ENCODE measurements at places on chromosomes 1 and 21.

DNA sequence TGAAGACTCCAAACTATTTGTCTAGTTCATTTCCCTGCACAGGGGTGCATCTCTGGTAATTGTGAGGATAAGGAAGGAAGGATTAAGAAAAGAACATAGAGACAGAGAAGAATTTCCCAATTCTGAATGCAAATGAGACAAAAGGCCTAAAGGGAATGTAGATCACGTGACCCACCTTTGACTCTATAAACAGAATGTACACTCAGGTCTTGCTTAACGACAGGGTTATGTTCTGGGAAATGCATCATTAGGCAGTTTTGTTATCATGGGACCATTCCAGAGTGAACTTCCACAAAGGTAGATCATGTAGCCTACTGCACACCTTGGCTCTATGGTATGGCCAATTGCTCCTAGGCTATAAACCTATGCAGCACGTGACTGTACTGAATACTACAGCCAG is 252.3 kb upstream of the ZP4 start:
- DNase-seq, result no peak

DNA sequence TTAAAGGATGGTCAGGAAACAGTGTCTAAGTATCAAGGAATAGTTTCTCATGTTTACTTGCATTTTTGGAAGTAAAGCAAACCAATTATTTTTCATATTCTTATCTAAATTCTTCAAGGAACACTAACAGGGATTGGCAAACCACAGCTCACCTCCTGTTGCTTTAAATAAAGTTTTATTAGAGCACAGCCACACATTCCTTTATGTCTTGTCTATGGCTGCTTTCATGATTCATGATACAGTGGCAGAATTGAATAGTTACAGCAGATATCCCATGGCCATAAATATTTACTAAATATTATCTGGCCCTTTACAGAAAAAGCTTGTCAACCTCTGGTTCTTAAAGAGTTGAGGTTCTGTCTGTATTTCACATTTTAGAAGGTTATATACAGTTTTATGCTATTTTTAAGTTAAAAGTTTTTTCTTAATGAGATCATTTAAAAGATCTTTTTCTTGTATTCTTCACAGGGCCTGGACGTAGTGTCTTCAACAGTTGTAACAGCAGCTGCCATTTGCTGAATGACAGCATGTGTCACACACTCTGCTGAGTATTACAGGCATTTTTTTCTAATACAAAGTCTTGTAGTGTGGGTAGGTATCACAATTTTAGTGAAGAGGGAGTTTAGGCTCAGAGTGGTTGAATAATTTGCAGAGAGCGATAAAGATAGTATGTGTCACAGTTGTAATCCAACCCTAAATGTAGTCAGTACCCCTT is 2.6 kb downstream of the ZNF691 start:
- DNase-seq, result no peak

GRCh38 chr1:55824251-55824640 is 609.1 kb upstream of the USP24 start:
- no peak for DNase-seq

GRCh38 chr1:15282810-15283474 is 35.9 kb downstream of the FHAD1 start:
- no peak for DNase-seq

DNA sequence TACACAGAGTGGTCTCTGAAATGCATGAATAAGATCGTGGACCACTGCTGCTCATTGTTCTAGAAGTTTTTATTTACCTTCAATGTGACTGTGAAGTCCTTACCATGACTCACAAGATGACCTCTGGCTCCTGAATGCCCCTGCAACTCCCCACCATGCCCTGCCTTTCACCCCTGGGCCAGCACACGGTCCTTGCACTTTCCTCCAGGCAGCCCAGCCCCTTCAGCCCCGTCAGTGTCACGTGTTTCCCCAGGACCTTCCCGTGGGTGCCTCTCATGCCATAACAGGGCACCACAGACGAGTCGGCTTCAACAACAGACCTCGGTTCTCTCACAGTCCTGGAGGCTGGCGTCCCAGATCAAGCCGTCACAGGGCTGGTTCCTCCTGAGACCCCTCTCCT is 62.1 kb downstream of the B3GALT5 start:
- DNase-seq, result no peak

DNA sequence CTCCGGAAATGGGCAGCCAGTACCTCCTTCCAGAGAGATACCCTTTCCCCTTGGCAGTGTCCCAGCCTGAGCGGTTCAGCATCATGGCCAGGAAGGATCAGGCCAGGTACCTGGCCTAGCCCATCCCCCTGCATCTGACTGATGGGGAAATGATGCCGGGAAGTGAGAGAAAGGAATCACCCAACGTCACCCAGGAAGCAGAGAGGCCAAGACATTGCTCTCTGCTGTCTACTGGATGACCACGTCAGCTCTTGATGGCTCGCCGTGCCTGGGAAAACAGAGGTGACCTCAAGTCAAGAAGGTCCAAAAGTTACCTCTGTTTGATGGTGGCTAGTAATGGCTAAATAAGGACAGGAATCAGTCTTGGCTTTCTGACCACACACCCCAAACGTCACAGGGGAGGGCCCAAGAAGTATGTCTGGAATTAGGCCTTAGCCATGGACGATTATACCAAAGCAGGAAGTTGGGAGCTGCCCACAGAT is 79.0 kb downstream of the MRPL37 start:
- DNase-seq, result no peak

- no peak for DNase-seq
These were observed 56.9 kb downstream of the SLC45A1 start for GRCh38 chr1:8374812-8375211.

DNA sequence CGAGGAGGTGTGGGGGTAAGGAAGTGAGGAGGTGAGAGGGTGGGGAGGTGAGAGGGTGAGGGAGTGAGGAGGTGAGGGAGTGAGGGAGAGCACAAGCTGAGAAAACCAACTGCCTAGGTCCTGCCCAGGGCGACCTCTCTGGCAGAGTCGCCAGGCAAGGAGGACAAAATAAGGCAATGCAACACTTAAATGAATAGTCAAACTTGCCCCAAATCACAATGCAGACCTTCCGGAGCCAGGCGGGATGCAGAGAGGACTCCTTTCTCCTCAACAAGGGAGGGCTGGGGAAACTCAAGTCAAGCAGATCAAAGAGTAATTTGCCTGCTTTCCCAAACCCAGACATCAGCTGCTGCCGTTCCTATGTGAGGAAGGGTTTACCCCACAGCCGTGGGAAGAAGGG is 86.0 kb downstream of the CCDC185 start:
- no peak for DNase-seq

GRCh38 chr1:110787328-110788071 is 85.4 kb upstream of the CD53 start:
- DNase-seq, result no peak

- DNase-seq, result no peak
These were observed 569.1 kb downstream of the NPHP4 start for GRCh38 chr1:5423109-5423508.

GRCh38 chr1:204320382-204320804 is 39.3 kb downstream of the PLEKHA6 start:
- peak; percentile 63 for DNase-seq

- DNase-seq, result no peak
These were observed 226.0 kb downstream of the RPS6KC1 start for GRCh38 chr1:213277036-213277435.

DNA sequence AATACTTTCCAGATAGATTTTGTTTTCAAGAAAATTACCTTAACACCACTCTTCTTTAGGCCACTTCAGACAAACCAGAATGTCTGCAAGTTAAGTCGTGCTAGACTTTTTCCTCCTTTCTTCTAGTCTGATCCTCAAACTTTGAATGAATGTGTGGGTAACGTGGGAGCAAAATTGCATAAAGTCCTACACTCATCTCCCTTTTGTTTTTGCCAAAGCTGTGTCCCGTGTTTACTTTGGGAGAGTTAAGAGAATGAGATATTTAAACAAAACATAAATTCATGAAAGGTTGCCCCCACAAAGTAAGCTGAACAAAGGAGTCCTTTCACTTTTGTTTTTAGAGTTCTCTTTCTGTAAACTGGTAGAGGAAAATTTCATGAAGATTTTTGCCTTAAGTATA is 16.9 kb upstream of the VAMP3 start:
- DNase-seq, result no peak
